ENCODE measurements at places on chromosomes 13 and 19.

GRCh38 chr13:28626266-28626665 lies 32.7 kb upstream of the POMP start:
- DNase-seq = no peak

- no peak for DNase-seq
Observed at GRCh38 chr13:79481685-79482052, 714 bp downstream of the NDFIP2 start.

GRCh38 chr13:51222686-51223559 lies 725 bp downstream of the FAM124A start:
- no peak for DNase-seq

DNA sequence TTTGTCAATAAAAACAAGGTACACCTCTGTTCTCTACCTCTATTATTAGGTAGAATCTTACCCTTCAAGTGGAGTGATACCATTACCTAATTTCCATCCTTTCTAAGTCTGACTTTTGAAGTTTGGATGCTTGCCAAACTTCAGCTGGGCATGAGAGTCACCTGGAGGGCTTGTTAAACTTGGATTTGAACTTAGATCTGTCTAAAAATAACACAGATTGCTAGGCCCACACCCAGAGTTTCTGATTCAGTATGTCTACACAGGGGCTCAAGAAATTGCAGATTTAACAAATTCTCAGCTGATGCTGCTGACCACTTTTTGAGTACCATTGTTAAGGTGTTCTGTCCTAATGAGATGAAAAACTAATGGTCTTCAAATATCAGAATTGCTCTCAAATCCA lies 512.2 kb downstream of the LMO7 start:
- DNase-seq = no peak

- no peak for DNase-seq
Observed at GRCh38 chr13:21022056-21022979, 39.1 kb downstream of the LATS2 start.

- DNase-seq = no peak
Observed at GRCh38 chr13:63308549-63309165, 1893.0 kb upstream of the PCDH20 start.

DNA sequence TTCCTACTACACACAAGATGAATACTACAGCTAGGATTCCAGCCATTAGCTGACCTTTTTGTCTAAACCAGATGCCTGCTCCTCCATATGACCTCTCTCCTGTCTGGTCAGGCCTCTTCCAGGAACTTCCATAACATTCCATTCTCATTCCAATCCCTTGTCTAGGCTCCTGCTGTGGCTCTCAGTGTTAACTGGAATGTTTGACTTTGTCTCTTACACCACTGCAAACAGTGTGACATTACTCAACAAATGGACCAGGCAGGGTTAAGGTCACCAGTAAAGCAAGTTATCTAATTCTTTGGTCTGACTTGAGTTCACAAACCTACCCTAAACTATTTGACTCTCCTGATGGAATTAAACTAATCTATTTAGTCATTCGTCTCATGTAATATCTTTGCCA lies 2.1 kb upstream of the GPC6 start:
- no peak for DNase-seq

DNA sequence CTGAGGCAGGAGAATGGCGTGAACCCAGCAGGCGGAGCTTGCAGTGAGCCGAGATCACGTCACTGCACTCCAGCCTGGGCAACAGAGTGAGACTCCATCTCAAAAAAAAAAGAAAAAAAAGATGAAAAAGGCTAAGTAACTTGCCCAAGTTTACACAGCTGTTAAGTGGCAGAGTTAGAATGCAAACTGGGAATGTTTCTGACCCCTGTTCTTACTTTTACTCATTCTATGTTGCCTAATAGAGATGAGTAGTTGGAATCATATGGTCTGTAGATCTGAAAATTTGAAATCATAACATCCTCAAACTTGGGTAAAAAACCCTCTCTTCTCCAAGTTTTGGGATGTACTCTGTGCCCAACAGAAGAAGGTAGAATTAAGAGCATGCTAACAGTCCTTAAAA lies 235.8 kb upstream of the RFC3 start:
- no peak for DNase-seq

DNA sequence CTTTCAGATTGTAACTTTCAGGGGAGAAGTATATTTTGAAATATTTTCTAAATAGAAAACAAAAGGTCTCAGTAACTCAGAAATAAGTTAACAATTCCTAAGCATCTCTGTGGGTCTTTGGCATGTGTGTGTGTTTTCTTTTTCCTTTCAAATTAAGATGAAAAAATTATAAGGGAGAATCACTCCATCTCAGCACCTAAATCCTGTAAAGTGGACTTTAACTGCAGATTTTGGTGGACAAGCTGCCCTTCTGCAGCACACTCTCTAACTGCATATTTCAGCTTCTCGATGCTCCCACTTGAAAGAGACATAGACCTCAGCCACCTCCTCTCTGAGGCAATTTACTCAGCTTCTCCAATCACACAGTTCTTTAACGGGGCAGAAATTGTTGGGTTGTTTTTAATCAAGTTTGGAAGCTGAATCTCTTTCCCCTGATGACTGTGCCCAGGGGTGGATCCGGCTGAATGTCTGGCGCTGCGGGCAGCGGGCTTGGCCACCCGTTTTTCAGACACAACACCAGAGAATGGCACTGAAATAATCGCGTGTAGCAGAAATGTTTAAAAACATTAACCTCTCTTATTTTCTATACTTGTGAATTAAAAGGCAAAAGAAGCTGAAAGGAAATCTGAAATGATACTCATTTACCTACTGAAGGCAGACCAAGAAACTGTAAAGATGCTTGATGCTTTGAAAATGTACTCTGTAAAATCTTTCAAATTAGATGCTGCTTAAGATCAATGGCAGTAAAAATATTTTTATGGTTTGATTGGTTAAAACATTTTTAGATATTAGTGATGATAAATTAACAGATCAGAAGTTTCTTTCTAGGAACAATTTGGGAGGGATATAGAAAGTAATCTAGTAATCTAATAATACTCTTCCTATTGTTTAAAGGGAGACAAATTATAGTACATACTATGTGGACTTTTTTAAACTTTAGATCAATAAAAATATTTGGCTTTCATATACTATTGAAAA lies 12.4 kb downstream of the ZIC2 start:
- no peak for DNase-seq

All from amniotic stem cell (primary cell).